Foreskin fibroblast (primary cell): ENCODE measurements at places on chromosomes 3 and 15.

DNA sequence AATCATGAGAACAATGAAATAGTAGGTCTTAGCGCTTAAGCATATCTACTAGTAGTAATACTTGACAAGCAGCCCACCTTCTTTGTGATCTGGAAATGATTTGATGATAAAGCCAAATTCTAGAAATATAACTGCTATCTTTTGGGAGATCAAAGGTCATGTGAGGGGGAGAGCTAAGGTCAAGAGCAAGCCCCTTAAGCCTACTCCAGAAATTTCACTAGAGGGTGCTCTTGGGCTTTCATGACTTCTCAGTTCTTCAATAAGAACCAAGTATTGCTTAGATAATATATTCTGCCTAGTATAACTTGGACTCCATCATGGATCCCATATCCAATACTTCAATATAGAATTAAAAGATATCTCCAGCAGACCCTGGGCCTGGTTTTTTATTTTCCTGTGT is 319.6 kb downstream of the ZBTB20 start:
- no peak for DNase-seq

- peak; percentile 59 for DNase-seq
Observed at GRCh38 chr15:67331676-67332075, 77.1 kb downstream of the IQCH start.

DNA sequence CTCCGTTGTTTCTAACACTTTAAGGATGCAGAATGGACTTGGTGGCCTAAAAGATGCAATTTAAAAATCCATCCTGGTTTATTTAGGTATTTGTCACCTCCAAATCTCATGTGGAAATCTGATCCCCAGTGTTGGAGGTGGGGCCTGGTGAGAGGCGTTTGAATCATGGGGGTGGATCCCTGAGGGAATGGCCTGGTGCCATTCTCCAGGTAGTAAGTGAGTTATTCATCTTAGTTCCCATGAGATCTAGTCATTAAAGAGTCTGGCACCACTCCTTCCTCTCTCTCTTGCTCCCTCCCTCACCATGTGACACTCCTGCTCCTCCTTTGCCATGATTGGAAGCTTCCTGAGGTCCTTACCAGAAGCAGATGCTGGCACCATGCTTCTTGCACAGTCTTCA is 339.1 kb downstream of the NTRK3 start:
- no peak for DNase-seq

DNA sequence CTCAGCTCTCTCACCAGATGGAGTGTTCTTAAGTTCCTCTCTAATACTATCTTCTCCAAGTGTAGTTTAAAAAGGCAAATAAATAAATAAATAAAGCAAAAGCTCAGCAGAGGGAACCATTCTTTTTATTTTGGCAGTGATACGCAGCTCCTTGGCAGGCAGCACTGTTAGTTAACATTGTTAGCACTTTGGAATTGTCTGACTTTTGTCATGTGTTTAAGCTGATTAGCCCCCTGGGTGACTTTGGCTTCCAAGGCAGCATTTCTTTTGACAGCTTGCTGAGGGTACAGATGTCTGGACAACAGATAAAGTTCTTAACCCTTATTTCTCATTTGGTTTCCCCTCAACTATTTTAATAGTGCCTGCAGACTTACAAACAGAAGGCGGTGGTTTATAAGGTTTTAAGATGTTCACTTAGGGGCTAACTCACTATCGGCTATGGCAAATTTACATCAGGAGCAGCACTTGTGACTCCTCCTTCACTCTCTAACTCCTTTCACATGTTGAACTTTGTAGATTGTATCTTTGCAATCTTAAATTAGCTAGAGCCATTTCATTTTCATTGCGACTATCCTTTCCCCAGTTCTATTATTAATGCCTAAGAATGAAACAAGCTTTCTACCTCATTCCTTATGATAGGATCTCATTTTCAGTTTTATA is 213.4 kb downstream of the ZBBX start:
- no peak for DNase-seq

DNA sequence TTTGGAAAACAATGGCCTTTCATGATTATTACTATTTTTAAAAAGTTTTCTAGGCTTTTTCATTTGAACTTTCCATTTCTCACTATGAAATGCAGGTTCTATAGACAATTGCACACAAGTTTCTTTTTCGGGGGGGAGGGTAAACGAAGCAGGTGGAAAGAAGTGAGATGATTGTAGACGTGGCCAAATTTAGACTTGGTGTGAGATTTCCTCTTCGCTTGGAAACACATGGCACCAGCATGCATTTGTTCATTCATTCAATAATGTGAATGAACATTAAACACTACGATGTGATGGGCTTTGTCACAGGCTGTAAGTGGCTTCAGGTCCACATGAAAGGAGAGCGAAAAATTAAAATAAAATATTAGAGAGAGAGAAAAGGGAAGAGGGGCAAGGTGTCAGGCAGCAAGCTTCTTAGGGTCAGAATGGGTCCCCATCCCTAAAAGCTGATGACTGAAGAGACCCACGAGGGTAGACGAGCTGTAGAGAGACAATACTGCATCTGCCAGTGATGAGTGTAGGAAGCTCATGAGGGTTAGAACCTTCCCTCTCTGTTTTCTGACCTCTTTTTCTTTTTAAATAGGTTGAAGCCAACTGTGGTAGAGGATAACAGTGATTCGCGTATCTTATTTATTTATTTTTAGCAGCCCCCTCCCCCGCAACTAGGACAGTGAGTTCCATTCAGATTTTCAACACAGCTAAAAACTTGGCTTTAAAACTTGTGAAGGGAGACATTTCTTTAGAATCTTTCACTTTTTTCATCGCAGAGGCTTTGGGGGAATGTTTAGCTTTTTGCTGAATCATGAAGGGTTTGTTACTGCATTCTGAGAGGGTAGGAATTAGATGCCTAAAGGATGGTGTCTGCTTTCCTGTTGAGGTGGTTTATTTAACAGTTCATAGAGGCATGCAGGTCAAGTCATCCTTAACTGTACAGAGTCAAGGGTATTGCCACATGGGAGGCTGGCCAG is 36.2 kb downstream of the GAP43 start:
- no peak for DNase-seq

DNA sequence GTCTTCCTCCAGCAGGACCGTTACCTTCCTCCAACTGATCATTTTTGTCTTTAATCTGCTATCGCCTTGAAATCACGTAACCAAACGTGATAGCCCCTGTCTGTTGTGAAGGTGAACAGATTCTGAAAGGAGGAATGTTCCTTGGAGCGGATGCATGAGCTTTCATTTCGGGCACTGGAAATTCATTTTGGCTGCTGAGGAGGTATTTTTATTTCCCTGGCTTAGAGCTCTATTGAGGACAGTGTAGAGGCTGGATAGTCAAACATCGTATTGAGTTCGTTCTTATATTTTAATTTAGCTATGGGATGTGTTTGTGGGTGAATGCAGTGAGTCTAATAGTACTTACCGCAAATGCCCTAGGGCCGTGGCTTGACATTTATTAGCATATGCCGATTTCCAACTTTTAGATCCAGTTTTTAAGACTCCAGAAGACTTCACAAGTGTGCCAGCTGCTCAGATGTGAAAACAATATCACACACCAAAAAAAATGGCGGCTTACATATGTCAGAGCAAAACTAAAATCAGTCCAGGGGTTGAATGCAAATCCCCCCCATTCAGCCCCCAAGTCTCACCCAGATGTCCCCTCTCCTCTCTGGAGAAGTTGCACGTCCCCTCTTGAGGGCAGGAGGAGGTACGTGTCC is 22.1 kb downstream of the CPN2 start:
- DNase-seq: no peak

- peak; percentile 24 for DNase-seq
Observed at GRCh38 chr3:119585856-119586570, 6.7 kb downstream of the ADPRH start.

DNA sequence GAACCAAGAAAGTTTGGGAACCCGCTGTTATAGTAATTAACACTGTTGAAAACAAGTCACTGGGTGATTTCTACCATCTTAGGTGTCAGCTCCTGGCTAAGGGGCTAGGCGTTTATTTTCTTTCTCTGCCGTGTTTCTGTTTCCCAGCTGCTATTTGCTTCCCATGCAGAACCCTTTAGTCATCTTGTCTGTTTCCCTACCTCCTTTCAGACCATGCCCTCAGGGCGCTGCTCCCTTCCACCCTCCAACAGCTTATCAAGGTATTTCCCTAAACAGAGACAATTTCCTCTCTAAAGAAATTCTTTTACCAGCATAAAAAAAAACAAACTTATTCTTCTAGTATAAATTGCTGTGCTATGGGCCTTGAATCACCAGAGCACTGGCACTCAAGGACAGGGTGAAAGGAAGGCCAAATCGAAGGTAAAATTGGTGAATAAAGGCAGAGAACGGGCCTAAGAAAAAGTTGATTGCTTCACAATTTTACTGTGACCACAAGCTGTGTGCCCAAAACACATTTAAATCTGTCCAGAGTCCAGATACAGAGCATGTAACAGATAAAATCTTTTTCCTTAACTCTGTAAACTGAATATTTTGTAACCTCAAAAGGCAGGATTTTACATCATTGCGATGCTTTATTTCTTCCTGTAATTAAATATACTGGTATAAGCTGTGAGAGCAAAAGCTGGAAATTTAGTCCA is 319.2 kb downstream of the ZNF621 start:
- DNase-seq: no peak

DNA sequence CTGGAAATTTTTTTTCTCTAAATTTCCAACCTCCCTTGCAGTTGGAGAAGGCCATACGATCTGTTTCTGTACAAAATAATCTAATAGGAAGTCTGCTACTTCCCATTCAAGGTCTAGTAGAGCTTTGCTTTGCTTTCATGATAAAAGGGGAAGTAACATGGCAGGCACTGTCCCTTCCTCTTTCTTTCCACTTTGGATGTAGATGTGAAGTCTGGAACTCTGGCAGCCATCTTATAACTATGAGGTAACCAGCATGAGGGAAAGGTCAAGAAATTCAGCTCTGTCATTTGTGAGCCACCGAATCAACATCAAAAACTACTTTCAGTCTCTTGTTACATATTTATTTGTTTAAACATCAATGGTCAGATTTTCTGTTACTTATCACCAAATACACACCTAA is 156.3 kb downstream of the MTHFS start:
- no peak for DNase-seq

DNA sequence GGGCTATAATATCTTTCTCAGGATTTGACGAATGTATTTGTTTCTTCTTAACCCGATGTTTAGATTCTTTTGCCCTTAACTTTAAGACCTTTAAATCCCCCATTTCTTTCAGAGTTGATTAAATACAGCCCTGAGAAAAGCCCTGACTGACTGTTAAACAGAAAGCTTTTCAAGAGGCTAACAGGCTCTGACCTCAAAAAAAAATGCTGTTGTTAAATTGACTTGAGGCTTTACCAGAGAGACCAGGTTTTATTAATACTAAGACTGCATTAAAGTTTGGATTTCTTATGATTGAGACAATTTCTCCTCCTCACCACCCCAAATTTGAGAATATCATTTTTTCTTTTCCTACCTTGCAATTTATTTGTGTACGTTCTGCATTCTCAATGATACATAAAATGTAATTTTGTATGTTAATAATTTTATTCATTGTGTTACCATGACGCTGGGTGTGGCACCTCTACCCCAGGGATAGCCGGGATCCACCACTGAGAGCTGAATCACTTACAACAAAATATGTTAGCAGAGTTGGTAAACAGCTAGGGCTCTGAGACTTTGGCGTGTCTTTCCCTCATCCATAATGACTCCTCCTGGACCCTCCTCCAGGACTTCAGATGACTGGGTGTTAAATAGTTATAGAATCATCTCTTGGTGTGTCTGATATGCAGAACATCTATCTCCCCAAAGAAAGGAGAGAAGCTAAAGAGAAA is 753.5 kb downstream of the NAALADL2 start:
- no peak for DNase-seq

DNA sequence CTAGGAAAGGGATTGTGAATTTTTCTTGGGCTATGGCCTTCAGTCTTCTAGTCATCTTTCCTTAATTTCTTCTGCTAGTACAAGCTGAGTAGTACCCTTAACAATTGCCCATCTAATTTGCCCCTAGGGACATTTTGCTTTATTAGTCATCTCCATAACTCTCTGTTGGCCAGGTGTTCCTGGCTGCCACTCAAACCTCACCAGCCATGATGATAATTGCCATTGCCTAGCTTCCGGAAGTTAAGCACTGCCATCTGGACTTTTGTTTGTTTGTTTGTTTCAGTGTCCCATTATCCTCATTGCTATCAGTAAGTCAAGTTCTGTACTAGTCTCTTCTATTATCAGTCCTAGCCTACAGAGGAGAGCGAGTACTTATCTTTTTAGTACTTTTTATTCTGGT is 36.6 kb upstream of the UBL7 start:
- DNase-seq: peak; percentile 11

GRCh38 chr3:107846279-107846852 is 244.5 kb downstream of the CD47 start:
- peak; percentile 77 for DNase-seq

DNA sequence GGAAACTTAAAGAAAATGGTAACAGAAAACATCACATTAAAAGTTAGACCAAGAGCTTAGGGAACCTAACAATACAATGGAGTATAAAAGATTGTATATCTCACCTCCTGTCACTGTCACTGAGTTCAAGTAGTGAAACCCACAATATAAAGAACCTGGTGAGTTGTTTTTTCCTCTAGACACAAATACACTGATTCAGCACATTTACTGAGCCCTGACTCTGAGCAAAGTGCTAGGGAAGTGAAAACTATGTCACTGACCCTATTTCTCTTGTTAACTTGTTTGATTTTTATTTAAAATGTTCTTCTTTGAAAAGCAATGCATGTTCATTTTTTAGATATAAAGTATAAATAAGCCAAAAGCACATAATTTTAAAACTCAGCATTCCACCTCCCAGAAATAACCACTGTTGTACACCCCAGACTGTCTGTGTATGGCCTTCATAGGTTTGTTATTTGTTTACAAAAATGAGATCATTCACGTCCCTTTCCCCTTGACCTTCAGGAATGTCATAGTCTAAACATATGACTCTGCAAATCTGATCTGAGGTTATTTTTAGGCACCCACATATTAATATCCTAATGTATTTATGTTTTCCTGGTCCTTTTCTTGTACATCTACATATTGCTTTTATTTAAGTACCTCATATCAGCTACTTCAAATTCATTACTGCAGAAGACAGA is 69.2 kb upstream of the CSTA start:
- DNase-seq: no peak

DNA sequence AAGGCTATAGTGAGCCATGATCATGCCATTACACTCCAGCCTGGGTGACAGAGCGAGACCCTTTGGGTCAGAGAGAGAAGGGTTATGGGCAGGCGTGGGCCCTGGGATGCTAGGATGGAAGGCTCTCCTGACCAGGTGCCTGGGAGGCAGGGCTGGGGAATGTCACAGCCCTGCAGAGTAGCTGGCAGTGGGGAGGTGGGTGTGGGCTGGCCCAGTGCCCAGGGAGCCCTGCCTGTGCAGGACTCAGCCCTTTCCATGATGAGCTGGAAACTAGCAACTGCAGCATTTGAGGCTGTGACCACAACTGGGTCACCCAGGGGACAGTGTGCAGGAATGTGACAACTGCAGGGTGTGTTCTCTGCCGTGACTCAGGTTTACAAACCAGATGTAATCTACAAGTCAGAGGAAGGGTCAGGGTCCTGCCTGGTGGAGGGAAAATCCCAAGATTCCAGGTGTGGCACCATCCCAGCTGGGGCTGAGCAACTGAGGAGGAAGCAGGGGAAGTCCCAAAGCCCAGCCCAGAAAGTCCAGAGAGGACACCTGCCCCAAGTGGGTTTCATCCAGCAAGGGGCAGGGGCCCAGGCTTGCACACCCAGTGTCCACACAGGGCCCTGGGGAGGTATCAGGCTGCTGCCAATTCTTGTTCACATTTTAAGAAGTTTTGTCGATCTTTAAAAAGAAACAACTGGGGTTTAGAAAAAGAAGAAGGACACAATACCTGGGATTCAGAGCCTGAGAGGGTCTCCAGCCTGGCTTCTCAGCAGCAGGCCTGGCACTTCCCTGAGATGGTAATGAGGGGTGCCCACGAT is 45.5 kb downstream of the SLC28A1 start:
- DNase-seq: no peak

GRCh38 chr3:125374501-125374995 is 577 bp downstream of the ZNF148 start:
- no peak for DNase-seq
